ENCODE measurements at places on chromosomes 7 and 10. TPM values are rescaled to one million over a fixed set of nuclear protein-coding genes. Genes with fewer than 3 reads are reported as not detected.

The INMT gene
- not detected for total RNA-seq

The C10orf62 gene
- not detected for total RNA-seq

The VSTM2A gene
- 63.2 TPM for total RNA-seq

The WAC gene
- total RNA-seq: 147 TPM

The MOGAT3 gene
- total RNA-seq: not detected

The PRLHR gene
- 3.8 TPM for total RNA-seq

The LRIT1 gene
- not detected for total RNA-seq

The DLX5 gene
- 7.5 TPM for total RNA-seq

The NPY gene
- total RNA-seq: 38.5 TPM

The CDNF gene
- total RNA-seq: not detected

The LRRC4 gene
- 28.8 TPM for total RNA-seq

The PLPP4 gene
- total RNA-seq: 22.5 TPM

The TSPAN33 gene
- total RNA-seq: 5.6 TPM

The ZNF488 gene
- 2.5 TPM for total RNA-seq

The GFRA1 gene
- 6.3 TPM for total RNA-seq

The OPALIN gene
- total RNA-seq: not detected

The EN2 gene
- not detected for total RNA-seq

The PRF1 gene
- not detected for total RNA-seq

The PVRIG gene
- not detected for total RNA-seq

The MICU1 gene
- 88.6 TPM for total RNA-seq

The OR13A1 gene
- 0.63 TPM for total RNA-seq

The UCMA gene
- not detected for total RNA-seq

The AKR1C8 gene
- not detected for total RNA-seq

The TYW1B gene
- 5.3 TPM for total RNA-seq

The PNLIPRP3 gene
- total RNA-seq: not detected

The ANKRD30A gene
- total RNA-seq: not detected

The TES gene
- 11.3 TPM for total RNA-seq

The CHST3 gene
- total RNA-seq: 7.8 TPM

The MYO3A gene
- 8.5 TPM for total RNA-seq

The BLVRA gene
- 16.3 TPM for total RNA-seq

The SEMA3E gene
- 20.3 TPM for total RNA-seq

The VWDE gene
- 0.63 TPM for total RNA-seq

The CLDN15 gene
- total RNA-seq: 5.9 TPM

The STEAP1B gene
- total RNA-seq: 1.9 TPM

Measured in parietal lobe (tissue), 2 donors.